ENCODE measurements at places on chromosomes 7 and 10.
A peak's percentile ranks its signal among the peaks of the same experiment; 100 is the strongest.

- DNase-seq: no peak
Measured at GRCh38 chr10:103497161-103497915, 3.8 kb downstream of the NEURL1 start.

- DNase-seq: no peak
Measured at GRCh38 chr7:50822110-50822509, 39.4 kb upstream of the GRB10 start.

DNA sequence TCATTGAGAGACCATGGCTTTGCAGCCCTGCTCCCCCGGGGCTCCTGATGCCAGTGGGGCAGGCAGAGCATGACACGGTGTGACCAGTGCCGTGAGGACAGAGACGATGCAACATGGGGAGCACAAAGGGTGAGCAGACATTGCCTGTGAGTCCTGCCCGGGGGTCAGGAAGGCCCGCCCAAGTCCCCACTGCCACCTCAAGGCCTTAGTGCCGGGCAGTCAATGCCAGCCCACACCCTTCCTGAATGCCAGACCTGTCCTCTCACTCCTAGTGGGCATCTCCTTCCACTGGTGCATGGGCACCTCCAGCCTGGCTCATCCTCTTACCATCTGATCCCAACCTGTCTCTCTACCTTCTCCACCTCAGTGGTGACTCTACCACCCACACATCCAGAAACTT is 157.9 kb upstream of the ZMIZ1 start:
- no peak for DNase-seq

DNA sequence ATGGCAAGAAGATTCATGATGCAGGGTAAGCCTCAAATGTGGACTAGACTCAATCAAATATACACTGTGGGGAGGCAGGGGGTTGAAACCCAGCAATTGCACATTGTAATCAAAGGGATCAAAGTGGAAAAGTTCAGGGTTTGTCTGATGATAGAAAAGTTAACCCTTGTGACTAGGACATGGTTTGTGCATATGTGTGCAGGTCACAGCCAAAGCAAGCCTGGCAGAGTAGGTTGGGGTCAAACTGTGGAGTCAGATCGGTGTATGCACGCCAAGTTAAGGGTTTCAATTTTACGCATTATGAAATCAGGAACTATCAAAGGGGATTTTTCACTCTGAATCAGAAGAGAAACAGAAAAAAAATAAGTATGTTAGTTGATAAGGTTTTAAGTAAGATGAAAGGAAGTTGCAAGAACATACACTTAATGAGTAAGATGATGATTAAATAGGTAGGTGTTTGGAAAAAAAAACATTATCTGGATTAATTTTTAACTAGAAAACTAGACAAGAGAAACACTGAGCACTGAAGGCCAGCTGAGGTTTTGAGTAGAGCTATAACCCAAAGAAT is 188.3 kb downstream of the DGKB start:
- DNase-seq: no peak

GRCh38 chr7:76328389-76328788 is 25.9 kb downstream of the HSPB1 start:
- DNase-seq: no peak

GRCh38 chr10:44966129-44966815 is 6.7 kb downstream of the RASSF4 start:
- no peak for DNase-seq

- DNase-seq: peak; percentile 98
Measured at GRCh38 chr7:133853706-133854276, 273.3 kb upstream of the LRGUK start.

- no peak for DNase-seq
Measured at GRCh38 chr10:97765201-97765600, 6.6 kb downstream of the SFRP5 start.

GRCh38 chr7:23531050-23531793 is 559 bp downstream of the TRA2A start:
- DNase-seq: peak; percentile 51

DNA sequence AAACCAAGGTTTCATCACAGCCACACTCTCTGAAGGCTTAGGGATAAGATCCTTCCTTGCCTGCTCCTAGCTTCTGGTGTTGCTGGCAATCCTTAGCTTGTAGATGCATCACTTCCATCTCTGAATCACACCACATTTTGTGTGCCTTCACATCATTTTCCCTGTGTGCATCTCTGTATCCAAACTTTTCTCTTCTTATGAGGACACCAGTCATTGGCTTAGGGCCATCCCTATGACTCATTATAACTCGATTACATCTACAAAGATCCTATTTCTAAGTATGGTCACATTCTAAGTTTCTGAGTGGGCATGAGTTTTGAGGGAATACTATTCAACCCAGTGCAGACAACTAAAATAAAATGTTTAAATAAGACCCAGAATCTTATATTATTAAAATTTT is 121.7 kb downstream of the C7orf25 start:
- DNase-seq: no peak

- no peak for DNase-seq
Measured at GRCh38 chr7:151010307-151011096, 13.8 kb downstream of the ATG9B start.

DNA sequence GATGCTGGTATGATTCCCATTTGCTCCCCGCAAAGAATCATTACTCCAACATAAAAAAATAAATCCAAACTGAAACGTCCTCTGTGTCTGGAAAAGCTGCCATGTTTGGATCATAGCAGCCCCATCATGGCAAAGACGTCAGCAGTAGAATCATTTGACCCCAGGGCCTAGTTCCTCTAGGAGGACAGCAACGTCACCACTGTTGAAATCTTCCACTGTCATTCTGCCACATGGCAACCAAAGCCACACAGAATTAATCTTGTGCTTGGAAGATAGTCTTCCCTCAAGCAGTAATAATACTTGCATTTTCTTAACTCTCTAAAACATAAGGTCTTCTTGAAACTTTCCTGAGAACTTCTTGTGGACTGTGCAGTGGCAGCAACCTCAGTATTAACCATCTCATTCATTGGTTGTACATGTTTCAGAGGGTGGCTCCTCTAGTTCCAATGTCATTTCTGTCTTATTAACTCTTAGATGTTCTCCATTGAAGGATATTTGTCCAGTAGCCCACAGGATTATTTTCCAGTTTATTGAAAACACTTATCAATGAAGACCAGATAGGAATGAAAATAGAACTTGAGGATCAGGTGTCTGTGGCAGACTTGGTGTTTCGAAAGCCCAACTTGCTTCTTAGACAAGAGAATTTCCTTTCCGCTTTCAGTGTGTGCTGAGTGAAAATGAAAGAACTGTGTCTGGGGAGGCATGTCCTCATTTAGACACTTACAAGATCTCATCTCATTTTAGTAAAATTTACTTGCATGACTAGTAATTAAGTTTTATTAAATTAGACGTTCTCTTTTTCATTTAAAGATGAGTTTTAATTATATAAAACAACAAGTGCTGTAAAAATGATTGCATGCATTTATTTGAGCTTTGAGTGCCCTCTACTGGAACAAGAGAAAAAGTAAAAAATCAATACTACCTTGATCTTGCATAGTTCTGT is 28.9 kb upstream of the INHBA start:
- no peak for DNase-seq

- DNase-seq: no peak
Measured at GRCh38 chr7:121002757-121003200, 14.3 kb downstream of the CPED1 start.

DNA sequence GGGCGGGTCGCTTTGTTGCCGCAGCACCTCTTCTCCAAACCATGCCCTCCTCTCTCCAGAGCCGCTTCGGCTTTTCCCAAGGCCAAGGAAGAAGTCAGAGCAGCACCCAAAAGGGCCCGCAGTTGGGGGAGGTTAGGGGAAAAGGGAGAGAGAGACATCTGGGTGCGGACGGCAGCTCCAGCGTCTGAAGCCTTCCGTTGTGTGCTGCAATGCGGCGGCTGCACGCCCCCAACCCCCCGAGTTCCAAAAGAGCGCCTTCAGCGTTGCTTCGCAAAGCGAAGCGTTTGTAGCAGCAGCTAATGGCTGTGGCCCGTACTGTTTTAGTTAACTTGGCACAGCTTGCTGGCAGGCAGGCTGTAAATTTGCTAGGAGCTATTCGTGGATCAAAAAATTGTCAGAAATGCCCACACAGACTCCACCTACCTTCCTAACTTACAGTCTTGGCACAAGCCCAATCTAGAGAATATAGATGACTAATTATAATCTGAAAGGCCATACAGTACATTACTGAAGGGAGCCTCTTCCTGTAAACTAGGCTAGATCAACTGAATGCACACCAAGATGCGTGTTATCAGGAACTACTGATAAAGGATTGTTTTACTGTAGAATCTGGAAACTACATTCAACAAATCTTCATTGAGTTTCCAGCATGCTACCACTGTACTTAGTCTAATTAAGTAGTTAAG is 1.1 kb upstream of the KBTBD2 start:
- DNase-seq: peak; percentile 78

GRCh38 chr7:96235281-96235680 is 86.6 kb downstream of the SLC25A13 start:
- DNase-seq: no peak

GRCh38 chr10:128304271-128304670 is 178.0 kb upstream of the MKI67 start:
- no peak for DNase-seq

- DNase-seq: peak; percentile 97
Measured at GRCh38 chr7:28037220-28038010, 143.2 kb downstream of the JAZF1 start.

DNA sequence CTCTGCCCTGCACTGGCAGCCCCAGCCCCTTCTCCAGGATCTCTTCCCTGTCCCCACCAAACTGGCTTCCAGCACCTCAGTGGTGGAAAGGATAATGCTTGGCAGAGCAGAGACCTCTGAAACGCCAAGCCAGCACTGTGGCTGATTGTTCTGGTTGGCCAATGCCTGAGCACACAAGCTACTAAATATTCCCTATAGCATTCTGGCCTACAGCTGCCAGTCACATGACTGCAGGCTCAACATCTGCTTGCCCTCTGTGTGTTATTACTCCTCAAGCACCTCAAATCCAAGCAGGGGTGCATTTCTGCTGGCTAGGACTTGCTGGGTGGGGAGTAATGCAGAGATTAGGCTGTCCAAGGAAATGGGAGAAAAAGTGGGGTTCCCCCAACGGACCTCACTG is 6.1 kb downstream of the TBATA start:
- no peak for DNase-seq

- DNase-seq: peak; percentile 60
Measured at GRCh38 chr10:34821587-34822585, 6.8 kb upstream of the PARD3 start.

- DNase-seq: no peak
Measured at GRCh38 chr10:1737222-1738061, at the start of gene ADARB2. TSS of gene ADARB2 (minus strand) at chr10:1737525.

GRCh38 chr10:92691591-92692079 is 1.9 kb downstream of the HHEX start:
- DNase-seq: no peak

DNA sequence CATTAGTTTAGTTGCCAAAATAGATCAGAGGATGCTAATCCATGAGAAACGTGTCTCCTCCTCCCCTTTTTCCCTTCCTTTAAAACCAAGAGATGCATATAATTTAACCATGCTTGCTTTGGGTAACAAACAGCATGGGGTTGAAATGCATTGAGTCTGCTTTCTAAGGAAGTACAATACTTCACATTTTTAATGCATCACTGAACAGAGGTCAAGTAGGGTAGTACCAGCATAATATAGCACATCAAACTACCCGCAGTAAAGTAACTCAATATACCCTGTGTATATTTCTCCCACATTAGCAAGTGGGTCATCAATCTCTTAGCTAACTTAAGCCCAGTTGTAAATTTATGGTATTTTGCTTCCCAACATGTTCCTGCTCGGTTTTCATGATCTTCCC is 239.3 kb upstream of the SEMA3C start:
- no peak for DNase-seq

DNA sequence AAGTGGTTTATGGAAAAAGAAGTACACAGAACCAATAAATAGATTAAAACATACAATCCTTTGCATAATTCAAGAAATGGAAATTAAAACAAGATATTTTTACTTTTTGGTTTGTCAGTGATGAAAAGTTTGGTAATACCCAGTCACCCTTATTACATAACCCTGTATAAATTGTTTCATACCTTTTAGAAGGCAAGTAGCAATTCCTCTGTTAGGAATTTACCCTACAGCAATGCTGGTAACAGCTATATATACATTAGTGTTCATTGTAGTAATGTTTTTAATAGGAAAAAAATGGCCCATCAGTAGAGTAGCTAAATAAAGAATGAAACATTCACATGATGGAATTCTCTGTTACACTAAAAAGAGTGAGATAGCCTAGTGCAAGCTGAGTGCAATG is 42.7 kb downstream of the PTPN12 start:
- DNase-seq: no peak

DNA sequence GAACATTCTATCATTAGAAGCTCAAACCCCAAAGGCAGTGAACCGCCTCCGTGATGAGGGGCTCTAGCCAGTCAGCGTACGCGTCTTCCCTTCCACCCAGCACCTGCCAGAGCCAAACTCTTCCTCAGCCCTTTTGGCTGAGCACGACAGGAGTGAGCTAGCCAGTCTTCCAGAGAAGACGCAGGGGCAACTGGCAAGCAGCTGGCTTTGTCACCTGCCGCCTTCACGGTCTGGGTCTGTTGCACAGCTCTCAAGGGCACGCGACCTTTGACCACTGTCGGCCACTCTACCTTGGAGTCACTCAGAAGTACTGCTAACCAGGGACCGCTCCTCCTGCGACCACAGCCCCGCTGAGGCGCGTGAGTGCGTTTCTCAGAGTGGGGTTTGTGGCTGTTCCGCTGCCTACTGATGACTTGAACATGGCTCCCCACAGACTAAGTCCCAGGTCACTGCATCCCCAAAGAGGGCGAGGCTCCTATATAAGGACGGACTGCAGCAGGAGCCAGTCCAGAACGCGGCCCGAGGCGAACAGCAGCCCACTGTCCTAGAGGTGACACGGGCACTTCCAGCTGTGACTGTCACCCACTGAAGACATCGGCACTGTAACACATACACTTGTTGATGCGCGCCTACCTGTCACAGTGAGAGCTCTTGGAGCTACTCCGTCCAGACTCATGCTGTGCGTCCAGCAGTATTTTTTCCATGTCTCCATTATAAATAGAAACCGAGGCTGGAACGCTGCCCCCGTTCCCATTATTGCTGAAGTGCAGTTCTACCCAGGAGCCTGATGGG is 8.4 kb downstream of the BNIP3 start:
- DNase-seq: no peak

DNA sequence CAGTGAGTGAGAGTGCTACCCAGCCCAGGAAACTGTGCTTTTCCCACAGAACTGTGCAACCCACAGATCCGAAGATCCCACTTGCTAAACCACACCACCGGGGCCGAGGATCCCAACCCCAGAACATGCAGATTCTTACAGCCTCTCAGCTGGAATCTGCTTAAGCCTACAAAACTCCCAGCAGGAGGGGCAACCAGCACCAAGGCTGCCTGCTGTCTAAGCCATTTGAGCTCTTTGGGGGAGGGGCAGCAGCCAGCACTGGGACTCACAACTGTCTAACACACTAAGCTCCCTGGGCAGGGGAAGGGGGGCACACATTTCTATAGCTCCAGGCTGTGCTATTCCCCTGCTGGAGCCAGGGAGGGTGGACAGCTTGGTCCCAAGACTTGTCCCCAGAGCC is 529.9 kb downstream of the XPNPEP1 start:
- DNase-seq: no peak

- no peak for DNase-seq
Measured at GRCh38 chr7:18257711-18258110, 230.1 kb upstream of the PRPS1L1 start.

Measured in foreskin keratinocyte (primary cell).